NCI-H2029 (cell line): ENCODE measurements at places on chromosomes 7 and 10.

GRCh38 chr7:34130558-34131295 is 225.4 kb downstream of the BMPER start:
- DNase-seq, result no peak

GRCh38 chr7:17071866-17072265 is 190.1 kb upstream of the AGR3 start:
- DNase-seq, result no peak

- DNase-seq, result no peak
Measured at GRCh38 chr10:104336821-104337467, 1.3 kb downstream of the ITPRIP start.

DNA sequence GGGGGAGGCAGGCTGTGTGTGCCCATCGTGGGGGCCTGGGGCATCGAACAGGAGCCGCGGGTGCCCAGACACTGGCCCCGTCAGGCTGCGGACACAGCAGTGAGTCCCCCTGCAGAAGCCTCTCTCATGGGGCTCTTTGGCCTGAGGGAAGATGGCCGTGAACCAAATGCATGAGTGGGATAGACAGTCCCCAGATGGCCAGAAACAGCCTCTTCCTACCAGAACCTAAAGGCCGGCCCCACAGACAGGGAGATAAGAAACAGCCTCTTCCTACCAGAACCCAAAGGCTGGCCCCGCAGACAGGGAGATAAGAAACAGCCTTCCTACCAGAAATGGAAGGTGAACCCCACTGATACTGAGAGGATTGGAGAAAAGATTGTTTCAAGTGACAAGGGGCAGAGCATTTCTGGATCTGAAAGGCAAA is 16.6 kb downstream of the IDI2 start:
- no peak for DNase-seq

DNA sequence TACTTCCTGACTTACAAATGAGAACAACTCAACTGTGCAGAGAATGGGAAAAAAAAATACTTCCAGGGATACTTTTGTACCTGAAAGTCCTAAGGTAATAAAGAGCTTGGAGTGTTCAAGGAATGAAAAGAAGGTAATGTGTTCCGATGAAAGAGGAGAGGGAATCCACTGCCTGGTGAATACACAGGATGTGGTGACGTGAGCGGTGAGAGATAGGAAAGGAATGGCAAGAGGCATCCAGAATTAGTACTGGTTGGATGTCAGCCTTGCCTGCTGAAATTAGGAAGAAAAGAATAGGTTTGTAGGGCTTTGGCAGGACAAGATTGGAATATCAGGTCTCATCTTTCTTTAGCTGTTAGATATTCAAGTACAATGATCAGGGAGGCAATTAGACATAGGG is 347.7 kb downstream of the POM121L12 start:
- no peak for DNase-seq

DNA sequence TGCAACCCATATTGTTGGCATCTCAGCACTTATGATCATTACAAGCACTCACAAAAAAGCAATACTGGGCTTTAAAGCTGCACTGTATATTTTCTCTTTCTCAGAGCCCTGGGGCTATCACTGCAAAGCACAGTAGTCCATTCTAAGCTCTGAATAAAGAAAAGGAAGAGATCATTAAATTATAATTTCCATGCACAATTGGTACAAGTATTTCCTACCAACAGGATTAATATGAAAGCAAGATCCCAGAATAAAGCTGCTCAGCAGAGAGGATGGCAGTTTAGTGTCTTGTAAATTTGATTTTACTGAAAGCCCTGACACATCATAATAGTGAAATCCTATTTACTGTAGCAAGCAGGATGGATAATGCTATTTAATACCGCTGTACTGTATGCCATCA is 205.3 kb downstream of the CHCHD3 start:
- no peak for DNase-seq

DNA sequence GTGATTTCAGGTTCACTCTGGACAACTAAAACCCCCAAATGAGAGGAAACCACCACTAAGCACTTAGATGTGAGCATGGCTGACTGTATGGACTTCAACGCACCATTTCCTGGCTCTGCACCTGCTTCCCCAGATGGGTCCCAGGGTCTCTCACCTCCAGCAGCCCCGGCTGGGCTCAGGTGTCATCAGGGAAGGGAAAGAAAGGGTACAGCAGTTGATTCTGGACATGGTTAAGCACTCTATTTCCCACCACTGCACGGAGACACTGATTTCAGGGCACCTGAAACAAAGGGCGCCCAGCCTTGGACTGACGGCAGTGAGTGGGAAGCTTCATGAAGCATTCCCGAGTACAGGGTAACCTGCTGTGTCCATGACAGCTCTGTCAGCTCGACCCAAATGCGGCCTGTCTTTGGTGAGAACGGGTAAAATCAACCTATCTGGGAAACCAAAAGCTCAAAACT is 19.0 kb downstream of the FAM53B start:
- DNase-seq, result no peak

- DNase-seq, result no peak
Measured at GRCh38 chr10:20897146-20897825, at the start of gene NEBL. Gene NEBL (minus strand): TSS chr10:20897311. CDS start chr10:20897205, 106 bp downstream.
